ENCODE measurements at places on chromosomes 1 and 21.

DNA sequence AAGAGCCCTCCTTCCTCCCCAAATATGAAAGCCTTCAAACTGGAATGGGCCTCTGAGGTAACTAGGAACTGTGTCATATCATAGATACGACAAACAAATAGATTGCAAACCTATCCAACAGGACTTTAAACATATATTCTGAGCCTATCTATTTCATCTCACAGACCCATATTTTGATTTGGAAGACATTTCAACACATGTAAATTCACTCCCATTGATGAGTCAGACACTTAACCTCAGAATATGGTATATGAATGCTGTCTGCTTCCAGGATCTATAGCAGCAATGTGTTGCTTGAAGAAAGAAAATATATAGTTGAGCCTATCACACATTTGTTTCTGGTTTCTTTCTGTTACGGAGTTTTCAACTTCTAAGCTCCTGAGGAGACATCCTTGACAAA lies 221.9 kb upstream of the SAMSN1 start:
- no peak for DNase-seq

DNA sequence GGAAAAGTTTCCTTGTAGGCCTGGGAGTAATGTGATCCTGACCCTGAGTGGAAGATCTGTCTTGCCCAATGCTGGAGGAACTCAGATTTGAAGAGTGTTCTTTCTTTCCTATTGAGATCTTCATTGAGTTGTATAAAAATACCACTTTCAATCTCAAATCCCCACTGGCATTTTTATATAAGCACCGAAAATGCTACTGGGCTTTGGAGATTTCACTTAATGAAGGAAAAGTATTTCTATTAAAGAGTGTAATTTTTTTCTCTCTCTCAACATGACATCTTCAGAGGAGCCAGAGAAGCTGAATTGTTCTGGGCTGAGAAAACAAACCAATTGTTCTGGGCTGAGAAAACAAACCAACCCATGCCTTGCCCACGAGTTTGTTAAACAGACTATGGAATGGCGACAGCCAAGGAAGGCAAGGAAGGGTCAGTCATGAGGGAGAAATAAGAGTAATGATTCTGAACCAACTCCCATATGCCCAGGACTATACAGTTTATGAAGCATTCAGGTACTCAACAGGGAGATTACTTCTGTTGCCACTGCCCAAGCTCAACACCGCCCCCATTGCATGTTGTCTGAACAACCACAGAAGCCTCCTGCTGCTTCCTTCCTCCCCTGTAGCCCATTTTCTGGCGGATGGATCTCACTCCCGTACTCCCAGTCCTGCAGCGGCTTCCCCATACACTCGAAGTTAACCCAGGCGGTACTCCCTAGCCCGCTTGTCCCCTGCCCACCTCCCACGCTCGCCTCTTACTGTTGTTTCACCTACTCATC lies 103.2 kb downstream of the BEND5 start:
- DNase-seq, result peak; percentile 52

DNA sequence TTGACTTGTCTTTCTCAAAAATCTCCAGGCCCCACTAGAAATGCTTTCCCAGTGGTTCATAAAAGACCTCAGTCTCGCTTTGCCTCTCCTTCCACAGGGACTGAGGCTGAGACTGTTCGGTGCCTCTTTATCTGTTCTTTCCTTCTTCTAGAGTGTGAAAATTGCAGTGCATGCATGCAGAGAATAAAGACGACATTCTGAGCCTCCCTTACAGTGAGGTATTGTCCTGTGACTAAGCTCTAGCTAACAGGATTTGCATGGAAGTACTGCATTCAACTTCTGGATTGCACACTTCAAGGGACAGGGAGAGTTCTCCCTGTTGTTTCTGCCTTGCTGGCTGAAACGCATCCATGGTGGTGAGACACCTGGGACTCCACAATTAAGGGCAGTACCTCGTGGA lies 69.1 kb downstream of the COLGALT2 start:
- no peak for DNase-seq

- no peak for DNase-seq
These were observed 63.6 kb upstream of the GNG12 start for GRCh38 chr1:67896826-67897225.

DNA sequence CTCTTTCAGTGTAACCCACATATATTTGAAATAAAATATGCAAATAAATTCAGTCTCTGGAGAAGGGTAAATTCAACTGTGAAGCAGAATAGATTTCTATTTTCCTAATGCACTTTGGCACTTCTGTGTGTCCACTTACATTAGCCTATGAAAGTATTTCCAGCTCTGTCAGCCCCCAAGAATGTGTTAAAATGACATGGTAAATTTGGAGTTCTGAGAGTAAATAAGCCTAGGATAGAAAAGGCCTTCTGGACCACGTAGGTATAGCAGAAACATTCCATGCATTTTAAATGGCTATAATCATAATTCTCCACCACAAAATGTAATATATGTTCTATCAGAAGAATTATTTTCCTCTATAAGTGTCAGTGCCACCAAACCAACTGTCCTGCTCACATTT lies 276.2 kb downstream of the NEGR1 start:
- no peak for DNase-seq

DNA sequence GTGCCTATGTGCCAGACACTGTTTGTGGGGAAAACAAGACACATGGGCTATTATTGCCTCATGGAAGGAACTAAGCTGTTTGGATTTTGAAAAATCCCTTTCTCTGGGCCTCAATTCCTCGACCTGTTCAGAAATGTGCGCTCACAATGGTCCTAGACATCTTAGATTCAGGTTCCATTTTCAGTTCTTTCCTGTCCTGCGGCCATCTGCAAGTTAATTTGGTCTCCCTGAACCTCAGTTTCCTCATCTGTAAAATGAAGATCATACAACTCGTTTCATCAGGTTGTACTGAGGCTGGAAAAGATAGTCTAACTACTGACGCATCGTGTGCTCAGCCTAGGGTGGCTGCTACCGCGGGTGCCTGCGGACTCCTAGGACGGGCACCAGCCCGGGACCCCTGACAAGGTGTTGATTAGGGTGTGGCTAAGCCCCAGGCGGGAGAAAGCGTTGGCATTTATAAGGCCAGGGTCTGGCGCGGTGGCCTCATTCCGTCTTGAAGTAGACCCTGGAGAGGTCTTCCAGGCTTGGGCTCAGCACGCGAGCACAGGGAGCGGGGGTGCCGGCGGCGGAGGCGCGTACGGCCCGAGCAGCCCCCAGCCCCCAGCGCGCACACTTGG lies 493 bp upstream of the ELOA start:
- DNase-seq, result peak; percentile 54

DNA sequence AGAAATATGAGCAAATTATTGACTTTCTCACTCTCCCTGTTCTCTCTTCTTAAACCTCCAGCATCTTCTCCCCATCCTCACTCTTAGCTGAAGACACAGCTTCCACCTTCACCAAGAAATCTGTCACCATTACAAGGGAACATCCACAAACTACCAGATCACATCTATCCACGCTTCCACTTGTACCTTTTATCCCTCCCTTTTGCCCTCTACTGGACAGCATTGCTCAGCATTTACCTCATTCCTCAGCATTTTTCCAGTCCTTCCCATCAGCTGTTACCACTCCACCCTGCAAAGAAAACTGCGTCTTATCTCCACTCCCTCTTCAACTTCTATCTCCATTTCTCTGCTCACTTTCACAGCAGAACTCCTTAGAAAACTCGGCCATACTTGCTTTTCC lies 42.6 kb downstream of the KCNJ6 start:
- no peak for DNase-seq

- peak; percentile 86 for DNase-seq
These were observed 37.7 kb downstream of the NKAIN1 start for GRCh38 chr1:31201931-31202360.

DNA sequence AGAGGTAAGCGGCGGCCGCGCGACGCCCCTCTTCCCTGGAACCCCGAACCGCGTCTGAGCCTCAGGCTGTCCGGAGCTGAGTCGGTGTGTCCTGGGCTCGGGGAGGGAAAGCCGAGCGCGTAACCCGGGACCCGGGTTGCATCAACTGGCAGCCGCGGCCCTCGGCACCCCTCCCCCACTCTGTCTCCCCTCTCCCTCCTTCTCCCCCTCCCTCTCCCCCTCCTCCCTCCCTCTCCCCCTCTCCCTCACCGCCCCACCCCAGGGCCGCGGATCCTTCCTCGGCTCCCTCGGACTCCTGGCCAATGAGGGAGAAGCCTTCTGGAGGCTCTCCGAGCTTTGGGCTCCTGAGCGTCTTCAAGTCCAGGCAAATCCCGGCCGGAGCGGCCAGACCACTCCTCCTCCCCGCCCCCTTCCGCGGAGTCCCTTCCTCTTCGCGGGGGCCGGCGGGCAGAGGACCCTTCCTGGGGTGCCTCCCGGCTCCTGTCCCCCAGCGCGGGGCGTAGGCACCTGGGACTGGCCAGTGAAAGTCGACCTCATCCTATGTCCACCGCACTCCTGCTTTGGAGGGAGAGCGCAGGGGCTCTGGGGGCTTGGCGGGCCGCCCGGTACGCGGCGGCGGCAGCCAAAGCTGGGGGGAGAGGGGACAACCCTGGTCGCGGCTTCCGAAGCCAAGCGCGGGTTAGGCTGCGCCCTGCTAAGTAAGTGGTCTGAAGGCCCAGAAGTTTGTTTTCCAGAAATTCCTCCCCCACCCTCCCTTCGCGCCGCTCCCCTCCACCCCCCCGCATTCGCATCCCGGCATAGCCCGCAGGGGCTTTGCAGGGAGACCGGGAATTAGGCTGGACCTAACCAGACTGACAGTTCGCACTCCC lies 850 bp downstream of the SESN2 start:
- DNase-seq, result peak; percentile 32

DNA sequence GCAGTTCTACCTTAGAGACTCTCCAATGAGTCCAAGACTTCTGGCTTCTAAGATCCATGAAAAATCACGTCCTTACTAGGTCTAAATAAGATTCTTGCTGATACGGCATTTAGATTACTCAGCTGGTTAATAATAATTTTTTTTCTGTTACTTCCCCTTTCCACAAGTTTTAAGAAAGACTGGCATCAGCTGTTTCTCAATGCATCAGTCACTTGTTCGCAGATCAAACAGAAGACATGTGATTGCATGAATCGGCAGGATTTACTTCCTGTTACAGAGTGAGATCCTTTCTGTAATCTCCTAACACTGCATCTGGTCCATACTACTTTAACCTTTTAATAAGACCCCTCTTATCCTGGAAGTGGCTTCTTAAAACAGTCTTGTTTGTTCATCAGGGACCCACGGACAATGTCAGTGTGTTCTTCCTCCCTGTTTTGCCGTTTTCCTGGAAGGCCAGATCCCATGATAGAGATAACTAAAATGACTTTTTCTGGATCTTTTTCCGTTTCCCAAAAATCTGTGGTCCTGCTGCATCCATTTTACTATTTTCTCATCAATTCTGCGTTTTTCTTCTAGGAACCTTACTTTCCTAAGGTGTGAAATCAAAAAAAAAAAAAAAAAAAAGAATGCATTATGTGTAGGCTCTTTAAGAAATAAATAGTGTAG lies 6.1 kb downstream of the NPL start:
- no peak for DNase-seq

- no peak for DNase-seq
These were observed 104.1 kb downstream of the DISP1 start for GRCh38 chr1:222918801-222919477.

- DNase-seq, result no peak
These were observed 27.3 kb downstream of the F3 start for GRCh38 chr1:94514095-94514727.

- no peak for DNase-seq
These were observed 1.0 kb upstream of the CDKN2C start for GRCh38 chr1:50968821-50969610.

- no peak for DNase-seq
These were observed 179.3 kb downstream of the ZC3H11B start for GRCh38 chr1:219433496-219434131.

GRCh38 chr1:44723496-44724295 lies 7.3 kb downstream of the RNU5D-1 start:
- no peak for DNase-seq

DNA sequence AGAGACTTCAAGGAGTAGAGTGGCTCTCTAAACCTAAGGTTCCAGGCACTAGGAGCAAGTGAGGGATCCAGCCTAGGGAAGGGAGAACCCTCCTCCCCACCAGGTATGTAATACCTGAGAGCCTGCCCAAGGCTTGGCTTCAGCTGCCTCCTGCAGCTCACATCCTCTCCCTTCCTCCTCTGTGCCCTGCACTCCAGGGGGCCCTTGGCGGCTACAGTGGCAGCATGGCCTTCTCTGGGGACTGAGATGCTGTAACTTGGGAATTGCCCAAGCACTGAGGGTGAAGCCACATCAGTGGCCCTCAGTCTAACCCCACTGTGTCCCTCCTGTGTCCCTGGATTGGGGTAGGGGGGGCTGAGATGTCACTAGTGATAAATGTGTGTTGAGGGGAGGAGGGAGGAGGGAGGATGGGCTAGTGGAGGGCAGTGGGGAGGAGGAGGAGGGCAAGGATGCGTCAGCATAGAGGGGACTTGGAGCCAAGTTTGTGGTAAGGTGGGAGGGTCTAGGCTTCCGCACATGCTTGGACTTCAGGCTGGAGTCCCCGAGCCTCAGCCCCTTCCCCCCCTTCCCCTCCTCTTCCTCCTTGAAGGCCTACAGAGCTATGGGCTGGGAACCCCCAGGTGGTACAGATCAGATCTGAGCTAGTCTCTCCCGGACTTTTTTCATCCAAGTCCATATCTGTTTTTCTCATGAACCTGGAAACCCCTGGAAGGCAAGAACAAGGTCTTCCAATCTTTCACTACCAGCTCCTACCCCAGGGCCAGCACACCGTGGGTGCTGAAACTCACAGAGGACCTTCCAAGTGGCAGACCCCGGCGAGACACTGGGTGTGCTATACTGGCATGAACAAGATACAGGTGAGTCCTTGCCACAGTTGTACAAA lies 17.5 kb downstream of the COL9A2 start:
- DNase-seq, result no peak

GRCh38 chr1:98405581-98406074 lies 255.9 kb upstream of the SNX7 start:
- no peak for DNase-seq

GRCh38 chr1:198867182-198867581 lies 228.3 kb downstream of the PTPRC start:
- no peak for DNase-seq

- no peak for DNase-seq
These were observed 27.1 kb upstream of the BCL9 start for GRCh38 chr1:147514233-147514632.

GRCh38 chr1:160078512-160079195 lies 2.7 kb upstream of the KCNJ9 start:
- DNase-seq, result peak; percentile 14

DNA sequence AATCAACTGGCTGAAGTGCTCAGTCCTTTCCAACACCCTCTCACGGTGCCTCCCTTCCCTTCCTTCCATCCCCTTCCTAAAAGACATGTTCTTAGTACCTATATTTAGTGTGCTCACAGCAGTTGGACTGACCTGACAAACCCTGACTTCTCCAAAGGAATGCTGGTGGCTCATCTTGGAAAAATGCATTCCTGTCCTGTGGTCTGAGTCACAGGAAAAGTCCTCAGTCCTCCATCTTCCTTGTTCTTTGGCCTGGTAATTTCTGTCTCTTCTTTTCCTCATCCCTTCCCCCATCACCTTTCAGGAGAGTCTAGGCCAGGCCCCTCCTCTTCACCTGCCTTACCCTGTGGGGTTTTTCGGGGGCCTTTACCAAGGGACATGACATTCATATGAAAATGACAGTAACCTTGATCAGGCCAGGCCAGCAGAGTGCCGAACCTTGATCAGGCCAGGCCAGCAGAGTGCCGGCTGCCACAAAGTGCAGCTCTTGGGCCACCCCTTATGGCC lies 7.2 kb downstream of the ATP1B1 start:
- no peak for DNase-seq

- peak; percentile 13 for DNase-seq
These were observed 276.7 kb downstream of the PCP4 start for GRCh38 chr21:40143822-40144525.

GRCh38 chr1:216246577-216247203 lies 176.6 kb downstream of the USH2A start:
- DNase-seq, result no peak

- DNase-seq, result no peak
These were observed 147.5 kb downstream of the ZC3H11B start for GRCh38 chr1:219465212-219466093.
